Stimulated activated naive CD8-positive, alpha-beta T cell treated with anti-CD3 and anti-CD28 coated beads, Interleukin-15, Interleukin-2, amounts not matched to agents 100 U/mL and 50 U/mL, for 24 hours (primary cell): ENCODE measurements at places on chromosomes 5 and 9.

DNA sequence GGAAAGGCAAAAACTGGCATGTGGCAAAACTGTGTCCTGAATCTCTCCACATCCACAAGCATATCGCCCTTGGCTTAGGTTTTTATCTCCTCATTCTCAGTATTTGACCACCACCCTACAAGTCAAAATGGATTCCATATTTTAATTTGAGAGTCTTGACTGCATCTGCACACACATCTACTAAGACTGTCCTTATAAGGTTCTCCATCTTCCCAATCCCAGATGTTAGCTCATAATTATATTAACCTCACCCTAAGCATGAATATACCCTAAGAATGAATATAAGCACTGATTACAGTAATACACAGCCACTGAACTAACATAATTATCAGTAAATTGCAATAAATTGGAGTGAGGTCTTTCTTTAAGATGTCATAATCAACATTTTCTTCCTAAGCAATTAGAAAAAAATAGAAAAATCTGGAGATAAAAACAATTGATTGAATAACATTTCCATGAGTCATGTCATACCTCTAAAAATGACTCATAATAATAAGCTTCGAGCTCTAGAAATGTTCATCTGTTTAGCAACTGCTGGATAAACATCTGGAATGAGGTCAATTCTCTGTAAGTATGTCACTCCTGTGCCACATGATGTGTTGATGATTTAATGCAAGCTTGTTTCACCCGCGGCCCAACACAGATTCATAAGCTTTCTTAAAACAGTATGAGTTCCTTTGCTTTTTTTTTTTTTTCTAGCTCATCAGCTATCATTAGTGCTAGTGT, 39.9 kb upstream of the PAM start:
- DNase-seq = no peak

- no peak for DNase-seq
These were observed 140.3 kb upstream of the CHD1 start for GRCh38 chr5:99068944-99069650.

DNA sequence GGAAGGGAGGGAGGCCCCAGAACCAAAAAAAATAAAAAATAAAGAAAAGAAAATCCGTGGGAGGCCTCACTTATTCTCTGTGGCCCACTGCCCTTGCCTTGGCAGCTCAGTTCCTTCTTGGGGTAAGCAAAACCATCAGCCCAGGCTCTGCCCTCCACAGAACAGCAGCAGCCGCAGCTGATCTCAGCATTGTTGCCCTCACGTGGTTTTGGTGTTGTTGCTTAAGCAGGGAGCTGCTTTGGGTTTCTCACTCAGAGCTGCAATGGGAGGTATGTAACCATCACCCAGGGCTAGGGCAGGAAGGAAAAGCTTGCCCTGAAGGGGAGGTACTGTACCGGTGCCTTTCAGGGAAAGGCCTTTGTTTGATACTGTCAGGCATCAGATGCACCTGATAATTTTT, 374.7 kb upstream of the WWC1 start:
- DNase-seq = no peak

DNA sequence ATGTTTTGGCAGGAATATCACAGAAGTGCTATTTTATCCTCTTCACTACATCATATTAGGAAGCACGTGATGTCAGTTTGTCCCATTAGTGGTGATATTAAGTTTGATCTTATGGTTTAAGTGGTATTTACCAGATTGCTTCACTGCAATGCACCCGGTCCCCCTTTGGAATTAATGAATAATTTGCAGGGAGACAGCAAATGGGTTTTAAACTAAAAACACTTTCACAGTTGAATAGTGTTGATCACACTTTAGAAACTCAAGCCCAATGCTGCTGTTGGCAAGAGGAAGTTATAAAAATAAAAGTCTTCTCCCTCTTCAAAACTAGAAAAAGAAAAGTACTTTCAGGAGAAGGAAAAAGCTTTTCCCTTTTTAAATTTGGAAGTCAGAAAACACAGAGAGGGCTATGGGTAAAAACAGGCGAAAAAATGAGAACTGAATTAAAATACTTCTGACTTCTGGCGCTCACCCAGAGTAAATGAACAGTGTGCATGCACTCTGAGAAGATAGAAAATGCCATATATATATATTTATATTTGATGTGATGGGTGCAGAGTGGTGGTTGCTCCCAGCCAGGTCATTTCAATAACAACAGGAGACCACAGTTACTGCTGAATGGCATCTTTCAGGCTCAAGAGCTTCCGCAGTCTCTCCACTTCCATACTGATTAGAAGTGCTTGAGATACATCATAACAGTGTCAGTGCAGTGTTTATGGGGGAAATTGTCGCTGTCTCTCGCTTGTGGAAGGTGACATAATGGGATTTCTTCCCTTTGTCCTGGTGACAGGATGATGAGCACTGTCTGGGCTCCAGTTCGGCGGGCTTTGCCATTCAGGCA, 278.0 kb downstream of the ZSWIM6 start:
- no peak for DNase-seq

DNA sequence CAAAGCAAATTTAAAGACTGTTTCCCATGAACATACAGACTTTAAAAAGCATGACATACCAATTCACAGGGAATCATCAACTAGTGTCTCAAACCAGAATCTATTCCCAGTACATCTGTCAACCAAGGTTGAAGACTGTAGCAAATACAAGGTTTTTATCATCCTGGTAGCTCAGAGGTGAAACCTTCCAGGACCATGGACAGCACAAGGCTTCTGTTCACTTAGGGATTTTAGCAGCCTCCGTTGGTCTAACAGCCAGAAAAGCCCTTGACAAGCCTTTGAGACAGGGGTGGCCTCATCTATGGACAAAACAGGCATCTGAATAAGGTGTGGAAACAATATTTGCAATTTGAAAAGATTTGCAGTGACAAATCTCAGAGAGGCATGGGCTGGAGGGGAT, 119.0 kb downstream of the TRIM32 start:
- no peak for DNase-seq

GRCh38 chr9:1415146-1415545, 365.0 kb downstream of the DMRT2 start:
- DNase-seq = no peak
